ENCODE measurements at places on chromosomes 6 and 20.
A peak's percentile ranks its signal among the peaks of the same experiment; 100 is the strongest.

DNA sequence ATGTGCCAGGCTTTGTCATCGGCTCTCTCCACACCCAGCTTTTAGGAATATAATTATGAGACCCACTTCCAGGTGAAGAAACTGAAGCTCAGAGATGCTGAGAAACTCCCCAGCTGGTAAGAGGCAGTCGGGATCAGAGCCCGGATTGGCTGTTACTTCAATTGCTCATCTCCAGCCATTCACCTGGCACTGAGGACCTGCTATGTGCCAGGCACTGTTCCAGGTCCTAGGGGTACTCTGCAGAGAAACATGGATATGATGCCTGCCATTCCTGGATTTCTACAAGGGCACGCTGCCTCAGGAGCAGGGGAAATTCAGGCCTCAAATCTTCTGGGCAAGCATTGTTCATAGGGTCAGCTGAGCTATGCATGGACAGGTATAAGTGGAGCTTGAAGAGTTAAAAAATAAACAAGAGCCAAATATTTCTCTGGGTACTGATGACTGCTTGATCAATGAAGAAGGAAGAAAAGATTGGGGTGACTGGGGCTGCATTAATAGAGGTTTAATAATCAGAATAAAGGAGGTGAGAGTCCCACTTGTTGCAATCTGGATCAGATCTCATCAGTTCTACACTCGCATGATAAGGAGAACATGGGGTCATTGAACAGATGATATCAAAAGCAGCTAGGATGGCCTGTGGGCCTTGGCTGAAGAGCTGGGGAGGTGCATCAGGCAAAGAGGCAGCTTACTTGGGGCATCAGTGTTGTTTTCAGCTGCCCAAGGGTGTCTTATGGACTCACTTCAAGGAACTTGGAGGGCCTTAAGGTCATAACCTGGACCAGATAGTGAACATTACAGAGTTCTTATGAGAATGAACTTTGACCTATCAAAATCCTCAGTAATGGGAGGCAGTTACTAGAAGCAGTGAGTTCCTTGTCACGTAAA, 80.9 kb upstream of the TOX2 start:
- no peak for DNase-seq

GRCh38 chr6:136701045-136701444, 91.2 kb downstream of the MAP3K5 start:
- DNase-seq, result peak; percentile 24

- DNase-seq, result no peak
These were observed 18.5 kb downstream of the SLC22A2 start for GRCh38 chr6:160239929-160240690.

DNA sequence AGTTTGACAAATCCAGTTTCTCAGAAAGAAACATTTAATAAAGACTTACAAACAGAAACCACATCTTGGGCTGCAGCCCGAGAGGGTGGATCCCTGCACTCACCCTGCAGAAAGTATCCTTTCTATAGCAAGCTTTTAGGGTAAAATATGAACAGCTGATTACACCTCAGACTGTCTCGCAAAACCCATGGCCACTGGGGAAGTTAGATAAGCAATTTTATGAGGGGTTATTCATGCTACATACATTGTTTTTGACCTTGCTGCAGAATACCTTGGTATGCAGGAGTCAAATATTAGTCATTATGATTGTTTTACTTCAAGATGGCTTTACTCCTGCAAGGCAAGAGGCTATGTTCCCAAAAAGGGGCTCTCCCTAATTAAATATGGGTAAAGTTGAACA, 126.9 kb downstream of the OR2B2 start:
- DNase-seq, result no peak

- no peak for DNase-seq
These were observed 129.0 kb downstream of the TAF4 start for GRCh38 chr20:61936701-61937131.

- no peak for DNase-seq
These were observed 85.7 kb downstream of the AHI1 start for GRCh38 chr6:135411849-135412248.

DNA sequence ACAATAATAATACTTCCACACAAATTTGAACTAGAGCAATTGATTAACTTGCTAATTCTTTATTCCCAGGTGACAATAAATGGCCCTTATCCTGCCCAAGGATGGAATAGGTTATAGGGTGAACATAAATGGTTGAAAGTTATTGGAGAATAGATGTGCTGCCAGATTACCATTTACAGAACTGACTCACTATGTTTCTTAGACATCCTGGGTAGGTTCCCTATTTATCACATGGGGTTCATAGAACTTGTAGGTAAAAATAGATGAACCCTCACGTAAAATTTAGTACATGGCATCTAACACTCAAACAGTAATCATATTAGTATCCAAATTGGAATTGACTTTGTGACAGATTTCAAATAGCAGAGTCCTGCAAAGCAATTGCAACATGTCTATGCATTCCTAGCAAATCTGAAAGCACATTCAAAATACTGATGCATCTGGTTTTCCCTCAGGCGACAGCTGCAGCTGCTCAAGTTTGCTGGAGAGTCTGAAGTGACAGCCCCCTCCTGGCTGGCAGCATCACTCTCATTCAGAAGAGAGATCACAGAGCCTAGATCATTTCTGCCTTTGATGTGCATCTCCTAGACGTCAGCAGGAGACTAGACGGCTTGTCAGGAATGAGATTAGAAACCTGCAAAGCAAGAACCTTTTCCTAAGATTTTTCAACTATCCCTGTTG, 80.2 kb upstream of the RNF217 start:
- no peak for DNase-seq

DNA sequence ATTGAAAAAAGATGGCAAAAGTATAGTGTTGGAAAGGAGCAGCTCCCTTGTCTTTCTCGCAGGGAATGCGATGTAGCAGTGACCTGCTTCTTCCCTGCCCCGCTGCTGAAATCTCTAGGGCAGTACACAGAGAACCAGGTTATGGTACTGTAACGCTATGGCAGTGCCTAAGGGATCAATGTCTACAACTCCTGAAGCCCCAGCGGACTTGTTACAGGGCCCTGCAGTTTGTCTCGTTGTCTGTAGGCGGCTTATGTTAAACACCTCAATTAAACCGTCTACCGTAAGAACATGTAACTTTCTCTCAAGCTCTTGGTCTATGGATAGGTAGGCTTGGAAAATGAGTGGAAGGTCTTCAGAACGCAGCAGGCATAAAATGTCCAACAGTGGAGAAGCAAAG, 44.8 kb upstream of the SLC17A4 start:
- DNase-seq, result no peak

DNA sequence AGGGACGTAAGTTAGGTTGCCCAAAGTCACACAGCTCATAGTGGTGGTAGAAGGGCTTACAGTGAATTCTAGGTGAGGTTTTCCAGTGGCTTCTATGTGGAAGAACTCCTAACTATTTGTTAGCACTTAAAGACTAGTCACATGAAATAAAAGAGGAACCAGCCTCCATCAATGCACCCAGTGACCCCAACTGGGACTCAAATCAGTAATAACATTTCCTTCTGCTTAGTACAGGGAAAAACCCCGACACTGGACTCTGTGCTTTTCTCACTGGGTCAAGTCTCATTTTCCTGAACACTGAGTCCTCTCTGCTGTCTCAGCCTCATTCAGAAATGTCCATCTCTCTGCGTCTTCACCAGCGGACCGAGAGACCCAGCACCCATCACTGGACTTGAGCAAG, 89.2 kb downstream of the SLC22A23 start:
- no peak for DNase-seq

DNA sequence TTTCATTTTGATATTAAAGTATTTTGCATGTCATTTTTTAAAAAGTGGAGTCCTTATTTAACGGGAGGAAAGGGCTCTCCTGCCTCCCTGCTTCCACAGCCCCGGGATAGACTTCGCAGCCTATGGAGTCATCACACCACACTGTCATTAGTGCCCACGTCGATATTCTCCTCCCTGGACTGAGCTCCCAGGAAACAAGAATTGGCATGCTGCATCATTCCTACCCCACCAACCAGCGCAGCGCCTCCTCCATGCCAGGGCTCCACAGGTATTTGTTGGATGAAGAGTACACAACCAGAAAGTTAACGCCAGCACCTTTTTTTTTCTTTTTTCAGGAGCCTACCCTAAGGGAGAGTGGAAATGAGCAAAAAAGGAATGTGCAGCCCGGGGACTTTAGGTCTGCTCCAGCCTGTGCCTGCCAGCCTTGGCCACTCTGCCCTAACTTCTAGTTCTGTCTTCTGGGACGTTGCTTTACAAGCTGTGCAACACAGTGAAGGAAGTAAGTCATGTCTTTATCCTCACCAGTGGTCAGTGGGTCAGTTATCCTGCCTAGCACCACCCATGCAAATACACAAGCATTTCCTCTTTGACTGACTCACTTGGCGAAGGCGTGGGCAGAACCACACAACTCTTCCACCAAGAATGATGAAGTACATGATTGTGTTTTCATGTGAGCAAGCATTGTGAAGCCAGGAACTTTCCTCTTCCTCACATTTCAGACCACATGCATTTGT, 180.7 kb upstream of the UST start:
- DNase-seq, result no peak

- DNase-seq, result no peak
These were observed 42.2 kb upstream of the NCOA3 start for GRCh38 chr20:47459344-47460073.

DNA sequence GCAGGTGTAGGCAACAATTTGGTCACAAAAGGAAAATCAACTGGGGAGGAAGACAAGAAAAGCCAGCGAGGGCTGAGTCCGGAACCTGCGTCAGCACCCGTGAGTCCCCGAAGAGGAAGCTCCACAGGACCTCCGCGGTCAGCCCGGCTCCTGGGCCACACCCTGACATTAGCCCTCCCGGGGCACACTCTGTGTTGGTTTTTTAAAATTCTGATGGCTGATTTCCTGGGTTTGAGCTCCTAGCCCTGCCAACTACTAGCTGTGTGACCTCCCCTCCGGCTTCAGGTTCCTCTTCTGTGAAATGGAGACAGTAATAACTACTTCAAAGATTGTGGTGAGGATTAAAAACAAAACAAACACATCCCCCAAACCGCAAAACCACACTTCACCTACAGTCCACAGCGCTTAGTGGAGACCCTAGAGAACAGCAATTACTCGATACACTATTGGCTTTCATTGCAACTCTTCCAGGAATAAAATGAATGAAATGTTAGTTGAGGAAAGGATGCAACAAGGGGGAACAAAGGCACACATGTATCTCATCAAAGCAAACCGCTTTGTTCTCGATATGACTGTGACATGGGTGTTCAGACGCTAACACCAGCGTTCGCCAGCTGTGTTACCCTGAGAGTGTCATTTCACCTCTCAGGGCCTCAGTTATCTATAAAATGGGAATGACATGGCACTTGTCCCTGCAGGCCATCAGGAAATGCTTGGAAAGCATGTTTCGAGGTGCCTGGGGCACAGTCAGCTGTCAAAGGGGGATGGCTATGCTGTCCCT, 985 bp downstream of the ZBP1 start:
- DNase-seq, result no peak

DNA sequence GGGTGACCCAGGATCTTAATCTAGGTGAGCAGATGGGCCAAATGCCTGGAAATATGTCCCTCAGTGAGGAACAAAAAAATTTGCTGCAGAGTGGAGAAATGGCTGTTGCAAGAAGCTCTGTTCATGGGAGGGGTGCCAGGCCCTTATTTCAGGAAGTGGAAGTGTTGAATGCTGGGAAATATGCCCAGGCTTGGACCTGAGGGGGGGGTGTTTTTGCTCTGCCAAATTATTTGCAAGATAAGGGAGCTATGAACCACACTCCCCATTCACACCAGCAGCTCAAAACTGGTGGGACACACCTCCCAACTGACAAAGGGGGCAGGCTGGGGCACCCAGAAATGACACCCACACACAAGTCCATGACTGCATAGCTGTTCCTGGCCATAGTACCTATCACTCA, 8.7 kb downstream of the CST4 start:
- no peak for DNase-seq

GRCh38 chr20:32326504-32326845, 31.7 kb upstream of the ASXL1 start:
- DNase-seq, result peak; percentile 90

DNA sequence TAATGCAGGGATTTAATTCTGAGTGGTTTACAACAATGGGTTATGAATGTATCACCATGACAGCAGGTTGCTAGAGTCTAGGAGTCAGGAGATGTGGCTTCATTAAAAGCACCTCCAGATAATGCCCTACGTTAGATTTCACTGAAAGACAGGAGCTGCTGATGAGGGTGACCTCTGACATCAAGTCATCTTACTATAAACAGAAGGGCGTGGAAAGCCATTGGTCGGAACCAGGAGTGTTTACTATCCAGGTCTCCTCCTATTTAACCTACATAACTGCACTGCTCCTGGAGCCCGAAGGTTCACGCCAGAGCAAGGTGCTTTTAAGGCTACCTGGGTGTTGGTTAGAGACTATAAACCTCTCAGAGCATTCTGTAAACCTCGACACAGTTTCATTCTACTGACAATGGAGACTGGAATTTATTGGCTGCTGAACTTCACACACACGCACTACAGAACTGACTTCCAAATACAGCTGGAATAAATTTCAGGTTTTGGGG, 128.7 kb downstream of the EYA4 start:
- DNase-seq, result no peak

DNA sequence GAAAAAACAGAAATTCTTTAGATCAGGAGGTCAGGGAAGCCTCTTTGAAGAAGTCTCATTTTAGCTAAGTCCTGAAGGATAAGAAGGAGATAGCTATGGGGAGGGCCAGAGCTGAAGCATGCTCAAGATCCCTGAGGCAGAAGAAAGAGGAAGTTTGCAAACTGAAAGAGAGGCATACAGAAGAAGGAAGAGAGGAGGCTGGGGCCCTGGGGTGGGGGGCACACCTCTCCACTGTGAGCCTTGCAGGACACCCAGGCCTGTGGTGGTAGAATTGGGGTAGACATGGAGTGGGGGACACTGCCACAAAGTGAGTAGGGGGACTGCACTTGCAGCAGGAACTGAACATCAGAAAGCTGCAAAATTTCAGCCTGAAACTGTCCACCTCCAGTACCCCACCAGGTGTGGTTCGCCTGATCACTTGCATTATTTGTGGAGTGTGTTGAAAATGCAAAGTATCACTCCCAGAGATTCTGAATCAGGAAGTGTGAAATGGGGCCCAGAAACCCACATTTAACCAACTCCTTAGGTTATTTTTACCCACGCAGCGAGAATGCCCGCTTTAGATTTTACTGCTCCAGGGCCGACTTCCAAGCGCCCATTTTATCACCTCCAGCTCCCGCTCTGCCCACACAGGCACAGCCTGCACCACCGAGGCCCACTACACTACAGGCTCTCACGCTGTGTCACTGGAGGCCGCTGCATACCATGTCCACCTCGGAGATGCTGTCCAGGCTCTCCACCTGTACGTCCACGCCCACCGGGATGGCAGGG, 44.0 kb downstream of the GABRR2 start:
- DNase-seq, result no peak

GRCh38 chr6:144365271-144365670, 80.1 kb downstream of the UTRN start:
- DNase-seq, result no peak

DNA sequence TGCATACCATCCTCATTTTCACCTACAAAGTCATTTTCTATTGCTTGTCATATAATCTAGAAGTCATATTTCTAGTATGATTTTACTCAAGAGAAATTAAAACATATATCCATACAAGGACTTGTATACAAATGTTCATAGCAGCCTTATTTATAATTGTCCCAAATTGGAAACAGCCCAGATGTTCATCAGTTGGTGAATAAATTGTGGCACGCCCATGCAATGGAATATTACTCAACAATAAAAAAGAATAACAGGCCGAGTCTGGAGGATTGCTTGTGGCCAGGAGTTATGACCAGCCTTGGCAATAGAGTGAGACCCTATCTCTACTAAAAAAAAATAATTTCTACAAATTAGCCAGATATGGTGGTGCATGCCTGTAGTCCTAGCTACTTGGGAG, 28.8 kb downstream of the C6orf163 start:
- no peak for DNase-seq

GRCh38 chr20:59515013-59515905, 89.1 kb upstream of the PHACTR3 start:
- DNase-seq, result peak; percentile 4

- no peak for DNase-seq
These were observed 12.9 kb downstream of the VEGFA start for GRCh38 chr6:43782764-43783513.
